ENCODE measurements at places on chromosomes 7 and 10.

- DNase-seq = peak; percentile 30
Observed at GRCh38 chr10:11180228-11180627, 162.6 kb downstream of the CELF2 start.

GRCh38 chr7:99301496-99301895, 24.2 kb upstream of the ARPC1A start:
- no peak for DNase-seq

- DNase-seq = no peak
Observed at GRCh38 chr7:43309706-43310022, 197.2 kb downstream of the HECW1 start.

DNA sequence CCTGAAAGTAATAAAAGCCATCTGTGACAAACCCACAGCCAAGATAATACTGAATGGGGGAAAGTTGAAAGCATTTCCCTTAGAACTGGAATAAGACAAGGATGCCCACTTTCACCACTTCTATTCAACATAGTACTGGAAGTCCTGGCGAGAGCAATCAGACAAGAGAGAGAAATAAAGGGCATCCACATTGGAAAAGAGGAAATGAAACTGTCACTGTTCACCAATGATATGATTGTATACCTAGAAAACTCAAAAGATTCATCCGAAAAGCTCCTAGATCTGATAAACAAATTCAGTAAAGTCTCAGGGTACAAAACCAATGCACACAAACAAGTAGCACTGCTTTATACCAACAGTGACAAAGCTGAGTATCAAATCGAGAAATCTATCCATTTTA, 581.7 kb upstream of the TEX47 start:
- DNase-seq = no peak

DNA sequence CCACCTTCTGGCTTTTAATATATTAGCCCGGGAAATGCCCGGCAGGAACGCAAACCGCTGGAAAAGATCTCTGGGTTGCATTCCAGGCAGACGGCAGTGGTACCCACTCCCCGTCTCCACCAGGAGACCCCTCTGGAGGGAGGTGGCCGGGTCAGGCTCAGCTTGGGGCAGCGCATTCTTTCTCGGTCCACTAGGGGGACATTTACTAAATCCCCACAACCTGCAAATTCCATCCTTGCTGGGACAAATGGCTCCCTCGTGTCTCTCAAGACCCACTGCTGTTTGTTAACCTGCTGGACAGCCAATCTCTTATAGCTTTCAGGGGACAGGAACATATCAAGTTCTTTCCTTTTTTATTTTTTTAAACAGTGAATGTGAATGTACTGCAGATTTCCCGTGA, 45.8 kb upstream of the CARD11 start:
- no peak for DNase-seq

DNA sequence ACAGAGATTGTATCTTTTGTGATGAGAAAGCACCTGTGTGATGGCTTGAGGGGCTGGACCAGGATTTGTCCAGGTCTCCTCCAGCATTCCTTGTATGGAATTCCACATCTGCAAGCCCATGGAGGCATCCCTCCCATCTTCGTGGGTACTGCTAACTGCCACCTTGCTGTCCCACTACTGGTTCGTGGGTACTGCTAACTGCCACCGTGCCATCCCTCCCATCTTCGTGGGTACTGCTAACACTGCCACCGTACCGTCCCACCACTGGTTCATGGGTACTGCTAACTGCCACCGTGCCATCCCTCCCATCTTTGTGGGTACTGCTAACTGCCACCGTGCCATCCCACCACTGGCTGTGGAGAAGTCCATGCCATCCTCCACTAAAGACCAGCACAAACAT, 111.7 kb downstream of the LARP4B start:
- no peak for DNase-seq

DNA sequence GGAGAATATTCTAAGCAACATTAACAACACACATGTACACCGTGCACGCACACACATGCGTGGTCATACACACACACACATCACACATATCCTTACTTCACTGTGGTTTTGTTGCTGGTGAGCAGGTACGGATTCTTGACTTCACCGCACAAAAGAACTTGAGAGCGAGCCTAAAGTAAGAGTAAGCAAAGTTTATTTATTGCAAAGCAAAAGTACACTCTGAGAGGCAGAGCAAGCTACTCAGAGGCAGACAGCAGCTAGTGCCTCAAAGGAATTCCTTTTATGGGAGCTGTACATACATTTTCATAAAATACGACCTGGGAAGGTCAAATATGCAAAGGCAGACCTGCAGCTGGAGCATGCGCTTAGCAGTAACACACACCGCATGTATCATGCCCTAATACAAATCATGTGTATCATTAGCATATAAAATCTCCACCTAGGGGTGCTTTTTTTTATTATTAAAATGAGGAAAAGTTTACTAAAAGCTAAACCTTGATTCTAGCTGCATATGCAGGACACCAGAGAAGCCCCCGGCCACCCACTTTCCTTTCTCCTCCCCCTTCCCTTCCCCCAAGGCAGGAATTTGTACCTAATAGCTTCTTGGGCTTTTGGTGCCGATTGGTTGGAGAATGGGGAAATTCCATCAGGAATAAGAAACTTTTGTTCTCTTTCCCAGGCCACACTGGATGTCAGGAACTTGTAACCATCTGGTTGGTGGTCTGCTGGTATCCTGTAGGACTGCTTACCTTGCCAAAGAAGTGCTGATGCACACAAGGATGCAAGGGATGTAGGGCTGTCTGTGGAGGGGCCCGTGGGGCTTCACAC, 16.5 kb upstream of the GPR37 start:
- DNase-seq = no peak

DNA sequence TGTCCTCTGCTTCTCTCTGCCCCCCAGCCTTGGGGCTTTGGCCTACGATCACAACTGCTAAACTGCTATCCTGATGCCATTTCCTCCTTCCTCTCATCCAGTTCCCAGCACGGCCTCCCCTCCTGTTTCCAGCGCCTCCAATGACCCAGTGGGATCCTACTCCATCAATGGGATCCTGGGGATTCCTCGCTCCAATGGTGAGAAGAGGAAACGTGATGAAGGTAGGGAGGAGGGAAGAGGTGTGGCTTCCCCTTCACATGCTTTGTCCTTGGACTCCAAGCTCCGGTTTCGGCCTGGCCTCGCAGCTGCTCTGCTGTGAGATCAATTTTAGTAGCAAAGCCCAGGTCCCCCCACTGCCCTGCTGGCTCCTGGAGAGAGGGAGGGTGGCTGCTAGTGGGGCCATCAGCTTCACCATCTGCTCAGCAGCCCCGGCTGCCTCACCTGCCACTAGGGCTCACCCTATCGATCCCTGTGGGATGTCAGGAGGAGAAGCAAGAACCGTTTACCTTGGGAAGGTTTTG, 35.8 kb downstream of the PAX2 start:
- no peak for DNase-seq

GRCh38 chr10:89981891-89982290, 280.5 kb downstream of the KIF20B start:
- no peak for DNase-seq

DNA sequence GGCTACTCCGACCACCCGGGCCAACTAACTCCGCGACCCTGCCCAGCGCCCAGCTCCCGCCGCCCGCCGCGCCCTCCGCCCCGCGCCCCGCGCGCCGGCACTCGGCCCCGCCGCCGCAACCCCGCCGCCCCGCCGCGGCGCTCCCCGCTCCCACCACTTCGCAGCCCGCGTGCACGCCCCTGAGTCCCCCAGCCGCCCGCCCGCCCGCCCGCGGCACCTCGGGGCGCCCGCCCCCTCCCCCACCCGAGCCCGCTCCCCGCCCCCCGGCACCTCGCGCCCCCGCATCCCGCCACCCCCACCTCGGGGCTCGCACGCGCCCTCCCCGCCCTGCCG, 598 bp downstream of the JAZF1 start:
- DNase-seq = no peak

- no peak for DNase-seq
Observed at GRCh38 chr10:78066012-78066411, 32.3 kb downstream of the RPS24 start.

GRCh38 chr10:110872145-110872983, 636 bp downstream of the PDCD4 start:
- peak; percentile 49 for DNase-seq

DNA sequence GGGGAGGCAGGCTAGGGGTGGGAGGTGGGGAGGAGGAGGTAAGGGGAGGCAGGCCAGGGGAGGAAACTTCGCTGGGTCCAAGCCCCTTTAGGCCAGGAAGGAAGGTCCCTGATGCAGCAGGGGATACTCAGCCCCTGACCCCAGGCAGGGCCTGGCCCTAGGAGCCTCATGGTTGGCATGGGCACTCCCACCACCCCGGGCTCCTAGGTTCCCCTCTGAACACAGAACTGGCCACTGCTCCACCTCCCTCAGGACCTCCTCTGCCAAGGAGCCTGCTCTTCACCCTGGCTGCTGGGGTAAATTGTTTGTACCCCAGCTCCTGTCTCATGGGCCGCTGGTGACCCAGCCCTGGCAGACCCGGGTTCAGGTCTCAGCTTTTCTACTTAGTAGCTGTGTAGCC, 25.8 kb upstream of the CHST15 start:
- DNase-seq = no peak

- DNase-seq = no peak
Observed at GRCh38 chr7:132437730-132438129, 138.5 kb downstream of the PLXNA4 start.

GRCh38 chr10:63166742-63167258, 33.7 kb downstream of the NRBF2 start:
- DNase-seq = no peak

GRCh38 chr10:133474027-133474426, 20.3 kb downstream of the SCART1 start:
- DNase-seq = no peak

DNA sequence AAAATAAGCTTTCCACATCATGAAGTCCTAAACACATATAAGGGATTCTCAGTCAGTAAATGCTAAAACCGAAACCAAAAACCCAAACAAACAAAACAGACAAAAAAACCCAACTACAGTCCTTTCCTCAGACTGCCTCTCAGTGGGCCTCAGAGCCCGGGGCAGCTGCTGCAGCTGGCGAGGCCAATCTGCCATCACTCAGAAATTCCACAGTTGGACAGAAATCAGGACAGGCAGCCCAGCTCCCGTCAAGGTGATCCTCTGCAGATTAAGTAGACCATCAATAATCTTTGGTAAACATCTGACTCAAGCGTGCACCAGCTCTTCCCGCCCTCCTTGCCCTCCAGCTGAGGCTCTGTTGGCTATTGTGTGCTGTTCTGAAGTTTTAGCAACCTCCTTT, 142.2 kb downstream of the ATXN7L1 start:
- DNase-seq = no peak

GRCh38 chr10:101221549-101221948, 7.7 kb downstream of the LBX1 start:
- no peak for DNase-seq

DNA sequence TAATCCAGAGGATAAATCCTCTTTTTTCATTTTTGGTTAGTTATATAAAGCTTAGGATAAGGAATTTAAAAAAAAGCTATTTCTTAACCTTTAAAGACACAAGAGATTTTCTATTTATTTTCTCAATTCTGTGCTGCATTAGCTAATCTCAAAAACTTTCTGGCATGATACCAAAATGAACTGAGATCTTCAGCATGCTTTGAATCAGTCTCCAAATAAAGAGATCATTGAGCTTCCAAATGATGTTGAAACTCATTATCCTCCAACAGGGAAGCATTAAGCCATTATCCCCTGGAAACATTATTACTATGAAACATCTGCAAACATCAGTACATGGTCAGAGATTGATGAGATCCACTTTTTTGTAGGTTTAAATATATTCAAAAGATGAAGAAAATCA, 350.3 kb upstream of the TEX47 start:
- no peak for DNase-seq

GRCh38 chr7:17586711-17587110, 288.3 kb downstream of the AHR start:
- DNase-seq = no peak

DNA sequence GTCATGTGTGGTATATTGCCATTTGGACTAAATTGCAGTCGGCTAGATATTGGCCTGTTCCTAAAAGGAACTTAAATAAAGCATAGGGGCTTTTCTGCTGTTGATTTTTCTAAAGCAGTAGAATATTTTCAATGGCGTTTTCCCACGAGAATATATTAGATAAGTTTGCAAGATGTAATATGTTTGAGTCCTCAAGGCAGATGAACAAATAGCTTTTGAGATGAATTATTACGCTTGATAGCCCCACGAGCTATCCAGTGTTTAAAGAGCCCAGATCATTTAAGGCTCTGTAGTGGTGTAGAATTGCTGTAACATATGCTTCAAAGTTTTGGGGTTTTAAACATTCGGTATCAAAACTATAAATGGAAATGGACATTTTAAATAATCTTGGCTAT, 2.9 kb downstream of the CELF2 start:
- no peak for DNase-seq

DNA sequence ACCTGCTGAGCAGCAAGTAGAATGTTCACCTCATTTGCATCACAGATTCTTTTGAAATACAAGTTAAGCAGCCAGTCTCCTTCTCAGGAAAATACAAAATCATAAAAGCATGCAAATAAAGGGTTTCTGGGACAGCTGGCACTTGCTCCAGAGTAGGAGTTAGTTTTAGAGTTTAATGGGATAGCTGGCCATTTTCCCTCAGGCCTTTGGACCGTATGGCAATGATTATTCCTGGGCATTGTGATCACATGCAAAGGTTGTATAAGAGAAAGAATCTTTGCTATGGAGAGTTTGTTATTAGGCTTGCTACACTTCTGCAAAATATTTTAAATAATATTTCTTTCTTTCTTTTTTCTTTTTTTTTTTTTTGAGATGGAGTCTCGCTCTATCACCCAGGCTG, 240.8 kb downstream of the CDK14 start:
- DNase-seq = no peak

DNA sequence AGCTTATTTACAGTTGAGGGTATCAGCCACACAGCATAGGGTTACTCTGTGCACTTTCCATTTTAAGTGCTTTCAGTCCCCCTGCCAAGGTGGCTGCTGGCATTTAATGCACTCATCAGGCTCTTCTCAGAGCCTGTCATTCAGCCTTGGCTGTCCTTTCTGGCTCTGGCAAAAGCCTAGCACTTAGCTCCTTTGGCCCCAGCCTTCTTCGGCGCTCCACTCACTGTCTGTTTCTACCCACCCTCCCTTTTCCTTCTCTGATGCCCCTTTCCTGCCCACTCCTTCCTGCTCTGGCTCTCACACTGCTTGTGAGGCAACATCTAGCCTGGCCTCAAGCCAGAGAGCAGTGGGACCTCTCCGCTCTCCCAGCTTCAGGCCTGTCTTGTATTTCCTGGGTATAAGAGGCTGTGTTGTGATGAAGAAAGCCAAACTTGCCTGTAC, 60.2 kb downstream of the WIPF3 start:
- no peak for DNase-seq

DNA sequence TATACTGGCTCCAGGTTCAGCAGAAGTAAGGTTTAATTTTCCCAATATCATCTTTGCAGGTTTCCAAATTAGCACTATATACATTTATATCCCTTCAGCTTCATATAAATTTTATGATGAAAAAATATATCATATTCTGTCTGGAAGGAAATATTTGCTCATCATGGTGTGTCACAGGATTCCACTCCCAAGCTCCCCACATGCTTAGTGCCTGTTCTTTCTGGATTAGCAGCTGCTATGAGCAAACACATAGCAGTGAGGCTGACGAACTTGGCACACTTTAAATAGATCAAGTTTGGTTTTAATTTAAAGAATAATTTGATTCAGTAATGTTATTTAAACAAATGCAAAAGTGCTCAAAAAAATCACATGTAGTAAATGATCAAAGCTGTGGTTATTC, 251.9 kb downstream of the AGMO start:
- DNase-seq = no peak

GRCh38 chr10:89351780-89352597, 24.2 kb downstream of the IFIT3 start:
- no peak for DNase-seq

Data from stimulated activated CD4-positive, alpha-beta T cell treated with anti-CD3 and anti-CD28 coated beads, Interleukin-1b, Interleukin-23, amount 100 ng/mL, for 1 hour (primary cell).